ENCODE measurements at places on chromosomes 1 and 21.

- peak; percentile 10 for DNase-seq
Observed at GRCh38 chr1:21340230-21340945, 50.1 kb upstream of the ECE1 start.

GRCh38 chr1:5370311-5370710 lies 621.9 kb downstream of the NPHP4 start:
- DNase-seq: no peak

- DNase-seq: peak; percentile 61
Observed at GRCh38 chr1:212285685-212286555, 710 bp downstream of the PPP2R5A start.

DNA sequence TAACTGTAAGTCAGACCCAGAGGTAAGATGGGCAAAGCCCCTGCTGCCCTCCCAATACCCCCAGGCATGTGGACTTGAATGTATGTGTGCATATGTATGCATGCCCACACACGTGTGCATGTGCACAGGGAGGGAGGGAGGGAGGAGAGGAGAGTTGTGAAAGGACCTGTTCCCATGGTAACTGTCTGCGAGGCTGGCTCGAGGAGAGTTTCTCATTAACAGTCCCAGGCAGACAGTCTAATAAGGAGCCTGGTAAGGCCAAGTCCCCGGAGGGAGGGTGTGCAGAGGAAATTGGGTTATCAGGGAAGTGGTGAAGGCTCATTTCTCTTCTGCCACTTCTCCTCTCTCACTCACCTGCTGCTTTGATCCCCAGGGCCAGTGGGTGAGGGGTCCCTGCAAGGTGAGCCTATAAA lies 74.9 kb downstream of the NFASC start:
- DNase-seq: no peak

- no peak for DNase-seq
Observed at GRCh38 chr1:202018468-202019234, 8.3 kb downstream of the ELF3 start.

GRCh38 chr1:31694964-31695313 lies 8.9 kb downstream of the COL16A1 start:
- no peak for DNase-seq

DNA sequence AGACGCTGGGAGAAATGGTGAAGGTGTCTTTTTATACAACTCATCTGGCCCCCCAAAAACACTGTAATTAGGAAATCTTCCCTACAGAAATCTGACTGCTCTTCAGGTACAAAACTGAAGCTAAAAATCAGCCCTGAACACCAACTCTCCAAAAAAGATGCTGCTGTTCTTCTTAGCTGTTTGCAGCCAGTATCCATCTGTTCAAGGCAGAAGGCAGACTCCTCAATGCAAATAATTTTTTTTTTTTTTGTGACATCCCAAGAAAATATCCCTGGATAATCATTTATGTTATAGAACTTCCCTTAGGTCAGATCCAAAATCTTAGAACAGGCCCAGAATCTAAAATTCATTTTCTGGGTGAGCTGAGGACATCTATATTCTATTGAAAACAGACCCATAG lies 36.5 kb downstream of the TRIT1 start:
- DNase-seq: no peak

DNA sequence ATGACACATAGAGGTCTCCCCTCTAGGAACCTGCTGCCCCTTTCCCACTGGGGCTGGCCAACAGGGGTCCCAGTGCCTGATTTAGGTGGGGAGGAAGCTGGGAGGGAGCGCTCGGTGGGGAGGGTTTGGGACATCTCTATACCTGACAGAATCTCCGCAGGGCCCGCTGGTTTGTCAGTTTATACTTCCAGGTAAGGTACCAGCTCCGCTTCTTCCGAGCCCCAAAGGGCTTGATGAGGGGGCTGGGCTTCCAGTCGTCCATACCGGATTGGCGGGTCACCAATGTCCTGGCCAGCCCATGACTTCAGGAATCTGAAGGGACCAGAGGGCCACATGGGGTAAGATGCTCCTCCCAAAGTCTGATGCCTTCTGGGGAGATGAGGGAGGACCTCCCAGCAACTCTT lies 672 bp downstream of the POMGNT1 start:
- DNase-seq: no peak

GRCh38 chr1:22756125-22756735 lies 45.6 kb downstream of the EPHB2 start:
- DNase-seq: no peak

DNA sequence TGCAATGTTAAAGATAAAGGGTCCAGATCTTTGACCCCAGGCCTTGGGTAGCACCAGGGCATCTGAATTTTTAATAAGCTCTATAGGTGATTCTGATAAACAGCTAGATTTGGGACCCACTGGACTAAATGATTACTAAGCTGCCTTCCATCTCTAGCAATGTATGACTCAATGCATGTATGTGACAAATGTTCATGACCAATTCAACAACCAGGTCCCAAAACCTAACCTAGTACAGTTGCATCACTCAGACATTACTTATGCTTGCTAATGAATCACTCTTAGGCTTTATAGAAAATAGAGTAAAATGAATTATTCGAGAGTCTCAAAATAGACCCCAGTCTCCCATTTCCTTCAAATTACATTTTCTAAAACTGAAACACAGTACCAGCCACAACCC lies 35.5 kb downstream of the RCAN1 start:
- no peak for DNase-seq

GRCh38 chr1:213986020-213986924 lies 1.5 kb upstream of the PROX1 start:
- DNase-seq: no peak

DNA sequence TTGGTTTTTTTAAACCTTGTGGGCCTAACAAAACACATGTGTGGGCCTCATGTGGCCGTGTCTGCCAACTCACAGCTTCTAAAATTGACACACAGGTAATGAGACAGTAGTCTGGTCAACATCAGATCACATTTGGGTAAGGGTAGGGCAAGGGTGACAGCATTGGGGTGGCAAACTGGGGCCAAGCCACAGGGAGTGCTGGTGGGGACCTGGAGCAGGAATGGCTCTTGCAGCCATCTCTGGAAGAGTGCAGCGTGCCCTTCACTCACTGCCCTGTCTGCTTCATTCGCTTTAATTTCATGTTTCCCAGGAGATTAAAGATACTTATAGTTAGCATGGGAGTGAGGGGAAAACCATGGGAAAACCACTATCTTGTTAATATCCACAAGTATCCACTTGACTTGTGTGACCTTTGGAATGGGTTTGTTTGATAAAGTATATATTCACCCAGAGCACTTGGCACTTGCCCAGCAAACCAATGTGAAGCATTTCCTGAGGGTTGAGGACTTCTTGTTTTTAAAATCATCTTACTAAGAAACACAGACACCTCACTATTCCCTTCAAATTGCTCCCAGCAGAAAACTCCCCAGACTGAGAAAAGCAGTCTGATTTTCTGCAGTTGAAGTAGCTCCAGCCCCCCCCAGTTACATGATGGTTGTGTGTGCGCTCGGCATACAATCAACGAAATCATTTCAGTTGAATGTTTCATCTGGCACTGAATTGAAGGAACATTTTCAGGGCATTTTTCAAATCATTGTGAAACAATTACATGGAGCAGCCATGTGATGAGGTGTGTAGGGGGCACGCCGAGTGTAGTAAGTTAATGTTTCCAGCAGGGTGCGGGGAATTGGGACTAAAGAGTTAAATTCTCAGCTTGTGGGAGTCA lies 175.7 kb downstream of the VPS13D start:
- no peak for DNase-seq

DNA sequence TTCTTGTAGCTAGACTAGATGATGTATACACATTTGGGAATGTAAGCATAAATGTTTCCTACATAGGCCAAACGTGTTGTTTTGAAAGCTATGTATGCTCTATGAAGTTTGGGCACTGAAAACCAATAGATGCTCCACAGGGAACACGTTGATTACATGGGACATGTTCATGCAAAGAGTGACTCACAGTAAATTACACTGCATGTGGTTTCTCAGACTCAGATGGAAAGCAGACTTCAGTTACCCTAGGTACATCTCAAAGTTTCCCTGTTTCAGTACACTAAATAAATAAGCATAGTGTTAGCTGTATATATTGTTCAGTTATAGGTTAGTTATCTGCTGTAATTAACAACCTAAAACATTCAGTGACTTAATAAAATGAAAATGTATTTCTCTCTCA lies 301.9 kb upstream of the RUNX1 start:
- DNase-seq: no peak

- no peak for DNase-seq
Observed at GRCh38 chr1:179953974-179954492, 577 bp upstream of the CEP350 start.

- DNase-seq: no peak
Observed at GRCh38 chr1:147218606-147219005, 6.5 kb downstream of the FMO5 start.

GRCh38 chr1:213568929-213569815 lies 418.6 kb upstream of the PROX1 start:
- DNase-seq: no peak

DNA sequence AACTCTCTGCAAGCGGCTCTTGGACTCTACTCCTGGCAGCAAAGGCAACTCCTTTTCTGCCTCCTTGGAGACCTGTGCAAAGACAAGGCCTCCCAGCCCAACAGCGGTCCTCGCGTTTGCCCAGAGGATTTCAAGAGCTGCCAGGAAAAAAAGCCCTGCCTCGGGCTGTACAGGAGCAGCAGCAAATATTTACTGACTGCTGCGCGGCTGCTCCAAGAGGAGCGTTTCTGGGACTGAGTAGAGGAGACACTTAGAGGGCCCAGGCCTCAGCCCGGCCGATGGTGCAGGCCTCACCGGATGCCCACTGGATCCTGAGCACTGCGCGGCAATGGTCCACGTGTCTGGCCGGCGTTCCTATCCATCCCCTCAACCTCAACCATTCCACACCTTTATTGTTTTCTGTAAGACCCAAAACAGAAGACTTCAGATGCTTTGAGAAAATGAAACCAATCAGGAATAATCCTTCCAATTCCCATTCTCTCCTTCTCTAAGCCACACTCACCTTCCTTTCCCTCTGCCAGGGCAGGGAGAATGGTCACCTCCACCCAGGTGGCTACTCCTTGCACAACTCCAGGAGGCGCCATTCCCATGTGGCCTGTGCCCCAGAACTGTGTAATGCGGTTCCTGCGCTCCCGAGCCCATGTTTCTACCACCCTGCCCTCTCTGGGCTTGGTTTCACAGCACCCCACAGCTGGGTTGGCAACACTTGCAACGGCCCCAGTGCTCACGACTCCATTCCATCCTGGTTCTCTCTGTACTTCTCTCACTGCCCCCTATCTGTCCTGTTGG lies 215.8 kb downstream of the TRABD2B start:
- DNase-seq: no peak

DNA sequence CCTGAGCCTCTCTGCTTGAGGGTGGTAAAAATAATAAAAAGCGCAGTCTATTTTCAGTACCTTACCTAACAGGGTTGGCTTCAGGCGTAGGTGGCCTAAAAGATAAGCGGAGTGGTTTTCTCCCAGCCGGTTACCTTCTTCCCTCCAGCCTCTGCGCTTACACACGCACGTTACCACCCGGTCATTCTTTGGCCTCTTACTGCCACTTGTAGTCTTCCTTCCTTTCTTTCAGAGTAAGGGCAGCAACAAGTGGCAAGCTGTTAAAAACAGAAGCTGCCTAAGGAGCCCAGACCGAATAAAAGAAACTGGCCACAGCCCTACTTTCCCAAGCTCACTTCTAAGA lies 35.4 kb downstream of the CLCA1 start:
- no peak for DNase-seq

GRCh38 chr1:40199126-40199525 lies 37.9 kb downstream of the RLF start:
- no peak for DNase-seq

GRCh38 chr1:39272027-39272797 lies 67.7 kb downstream of the MACF1 start:
- DNase-seq: peak; percentile 56

- DNase-seq: no peak
Observed at GRCh38 chr1:53285969-53286760, 41.7 kb downstream of the LRP8 start.

DNA sequence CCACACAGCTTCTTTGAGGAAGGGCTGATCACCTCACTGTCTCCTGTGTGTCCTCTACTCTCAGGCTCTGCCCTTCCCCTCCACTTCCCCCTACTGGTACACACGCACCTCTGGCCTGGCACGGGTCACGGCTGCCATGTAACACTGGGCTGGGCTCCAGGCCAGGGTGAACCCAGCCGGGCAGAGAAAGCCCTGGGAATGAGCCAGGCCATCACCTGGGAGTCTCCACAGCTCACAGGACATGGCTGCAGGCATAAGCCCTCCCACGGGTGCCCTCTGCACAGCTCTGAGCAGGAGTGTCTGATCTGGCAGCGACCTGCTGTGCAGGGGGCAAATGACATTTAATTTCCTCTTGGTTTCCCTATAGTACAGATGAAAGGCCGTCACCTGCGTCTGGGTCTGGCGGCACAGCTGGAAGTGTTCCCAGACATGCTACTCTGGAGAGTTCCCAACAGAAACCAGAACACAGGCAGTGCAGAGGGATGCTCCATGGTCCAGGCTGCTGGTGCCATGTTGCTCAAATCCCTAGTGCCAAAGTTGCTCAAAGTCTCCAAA lies 61.2 kb downstream of the ERI3 start:
- DNase-seq: peak; percentile 72

DNA sequence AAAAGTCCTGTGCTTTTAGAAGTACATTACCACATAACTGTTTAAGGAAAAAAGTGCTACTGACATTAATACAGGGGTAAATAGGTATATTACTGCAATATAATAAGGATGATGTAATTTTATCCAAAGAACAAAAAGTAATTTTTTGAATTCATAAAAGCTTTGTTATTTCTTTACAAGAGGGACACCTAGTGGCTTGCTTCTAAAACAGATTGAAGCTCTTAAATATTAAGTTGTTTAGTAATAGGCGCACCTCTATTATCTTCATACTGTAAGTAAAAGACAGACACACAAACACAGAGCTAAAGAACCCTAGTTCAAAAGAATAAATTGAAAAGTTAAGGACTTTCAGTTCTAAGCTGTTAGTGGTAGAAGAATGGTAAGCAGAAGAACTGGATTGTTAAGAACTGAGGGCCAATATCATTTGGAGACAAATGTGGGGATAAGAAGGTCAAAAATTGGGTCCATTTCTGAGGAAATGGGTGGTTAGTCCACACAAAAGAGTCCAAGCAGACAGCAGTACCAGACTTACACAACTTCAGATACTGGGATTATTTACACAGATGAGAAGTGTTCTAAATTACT lies 15.4 kb downstream of the ZNHIT6 start:
- peak; percentile 0 for DNase-seq

DNA sequence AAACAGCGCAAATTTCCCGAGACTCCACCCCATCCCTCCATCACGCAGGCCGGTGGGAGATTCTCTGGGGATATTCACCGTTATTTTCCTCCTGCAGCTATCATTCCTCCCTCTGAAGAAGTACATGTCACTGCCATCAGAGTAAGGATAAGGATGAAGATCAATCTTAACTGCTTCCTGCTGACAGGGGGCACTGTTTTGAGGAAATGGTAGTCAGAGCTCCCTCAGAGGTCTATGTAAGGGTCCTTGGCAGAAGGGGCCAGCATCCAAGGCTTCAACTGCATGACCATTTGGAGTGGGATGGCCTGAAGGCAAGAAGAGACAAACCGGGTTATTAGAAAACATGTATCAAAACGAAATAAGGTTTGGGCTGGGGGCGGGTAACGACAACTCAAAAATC lies 111.5 kb downstream of the KCNK1 start:
- DNase-seq: no peak

Data from NCI-H1105 (cell line).